DMS79 (cell line): ENCODE measurements at places on chromosomes 6 and 20.

DNA sequence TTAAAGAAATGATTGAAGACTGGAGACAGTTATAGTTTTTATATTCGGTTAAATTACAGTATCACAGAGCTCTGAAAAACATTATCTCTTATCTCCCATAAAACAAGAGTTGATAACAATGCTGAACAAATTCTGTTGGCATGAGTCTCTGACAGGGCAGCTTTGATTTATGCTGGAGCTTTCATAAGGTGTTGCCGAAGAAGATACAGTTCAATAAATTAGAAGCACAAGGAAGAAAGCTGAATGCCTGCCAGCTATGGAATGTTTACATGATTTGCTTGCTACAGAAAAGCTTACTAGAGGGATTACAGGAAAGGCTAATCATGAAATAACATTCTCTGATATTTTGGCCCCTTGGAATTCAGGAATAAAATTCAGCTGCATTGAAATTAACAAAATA, 431.9 kb upstream of the GJE1 start:
- no peak for DNase-seq

DNA sequence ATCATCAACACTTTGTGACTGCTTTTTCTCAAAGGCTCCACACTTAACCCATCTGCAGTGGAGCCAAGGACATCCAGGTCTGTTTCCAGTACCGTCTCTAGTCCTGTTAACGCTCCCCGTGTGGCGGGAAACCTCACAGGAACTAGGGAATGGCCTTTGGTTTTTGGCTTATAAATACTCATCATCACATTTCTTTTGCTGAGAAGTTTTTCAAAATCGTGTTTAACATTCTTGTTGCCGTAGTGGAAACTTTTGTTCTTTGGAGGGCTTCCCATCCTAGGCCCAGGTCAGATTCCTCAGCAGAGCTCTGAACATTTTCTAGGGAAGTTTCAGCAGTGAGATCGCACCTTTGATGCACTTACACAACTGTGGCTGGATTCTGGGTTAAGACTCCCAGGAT, 24.6 kb downstream of the DAAM2 start:
- no peak for DNase-seq

DNA sequence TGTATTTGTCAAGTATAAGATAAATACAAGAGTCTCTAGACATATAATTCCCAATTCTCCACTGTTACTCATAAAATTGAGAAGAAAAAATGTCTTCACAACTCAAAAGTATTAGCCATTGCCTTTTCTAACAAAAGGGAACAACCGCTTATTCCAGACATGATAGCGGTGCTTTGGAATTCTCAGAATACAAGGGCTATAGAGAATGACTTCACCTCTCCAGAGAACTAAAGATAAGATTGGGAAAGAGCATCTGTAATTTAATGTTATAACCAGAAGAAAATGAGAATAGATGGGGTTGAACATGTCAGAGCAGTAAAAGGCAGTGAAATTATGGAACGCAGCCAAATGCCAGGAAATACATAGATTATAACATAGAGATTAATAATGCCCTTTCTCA, 730.8 kb downstream of the C6orf118 start:
- DNase-seq: no peak

DNA sequence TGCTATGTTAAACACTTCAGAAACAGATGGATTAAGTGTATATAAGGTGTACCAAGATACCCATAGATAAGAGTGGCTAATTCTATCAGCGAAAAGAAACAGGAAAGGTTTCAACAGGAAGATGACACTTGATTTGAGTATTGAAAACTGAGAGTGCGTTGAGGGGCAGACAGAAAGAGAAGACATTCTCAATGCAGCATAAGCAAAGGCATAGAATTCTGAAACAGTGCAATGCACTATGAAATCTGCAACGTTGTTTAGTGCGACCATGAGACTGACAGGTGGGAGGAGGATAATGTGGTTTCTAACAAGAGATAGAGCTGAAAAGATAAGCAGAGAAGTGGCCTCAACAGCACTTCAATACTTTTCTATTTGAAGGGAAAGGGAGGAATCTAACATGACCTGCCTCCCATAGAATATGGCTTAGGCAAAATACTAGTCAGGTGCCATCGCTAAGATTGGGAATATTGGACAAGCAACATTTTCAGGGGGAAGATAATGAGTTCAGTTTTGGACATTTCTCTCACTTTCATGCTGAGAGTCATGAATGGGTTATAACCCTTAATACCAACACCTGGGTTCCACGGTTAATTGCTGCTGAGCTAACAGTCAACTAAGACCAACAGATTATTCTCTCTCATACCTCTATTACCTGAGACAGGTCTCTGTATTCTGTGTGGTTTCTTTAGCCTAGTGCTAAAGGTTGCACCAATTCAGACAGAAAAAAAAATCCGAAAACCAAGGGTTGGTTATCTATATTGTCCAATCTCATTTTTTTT, 312.9 kb upstream of the ARID1B start:
- no peak for DNase-seq

DNA sequence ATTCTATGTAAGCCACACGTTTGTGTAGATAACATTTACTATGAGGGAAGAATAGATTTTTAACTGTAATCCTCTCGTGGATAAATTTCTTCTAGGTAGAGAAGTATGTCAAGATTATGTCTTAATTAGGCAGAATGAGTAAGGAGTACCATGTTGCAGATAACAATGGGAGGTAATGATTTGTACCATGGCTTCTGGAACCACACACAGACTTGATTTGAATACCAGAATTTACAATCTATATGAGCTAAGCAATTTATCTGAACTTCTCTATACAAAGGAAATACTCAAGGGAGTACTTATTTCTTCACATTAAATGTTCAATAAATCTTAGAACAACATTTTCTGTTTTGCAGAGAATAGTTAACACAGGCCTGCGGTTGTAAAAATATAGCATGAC, 51.5 kb downstream of the RPS12 start:
- no peak for DNase-seq

DNA sequence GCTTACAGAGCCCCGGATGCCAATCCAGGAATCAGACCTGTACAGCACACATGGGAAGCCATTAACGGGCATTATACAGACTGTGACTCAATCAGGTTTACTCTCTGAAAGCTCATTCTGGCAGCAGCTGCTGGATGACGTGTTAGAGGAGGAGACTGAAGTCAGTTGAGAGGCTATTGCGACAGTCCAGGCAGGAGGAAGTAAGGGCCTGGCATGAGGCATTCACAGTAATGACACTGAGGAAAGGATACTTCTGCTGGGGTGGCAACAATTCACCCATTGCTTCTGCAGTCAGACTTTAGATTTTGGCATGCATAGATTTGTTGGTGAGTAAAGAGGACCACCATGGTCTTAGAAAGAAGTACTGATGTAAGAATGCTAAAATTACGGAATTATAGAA, 151.0 kb upstream of the HEY2 start:
- peak; percentile 26 for DNase-seq

- no peak for DNase-seq
These were observed 168.1 kb downstream of the CDKAL1 start for GRCh38 chr6:20702366-20702765.

DNA sequence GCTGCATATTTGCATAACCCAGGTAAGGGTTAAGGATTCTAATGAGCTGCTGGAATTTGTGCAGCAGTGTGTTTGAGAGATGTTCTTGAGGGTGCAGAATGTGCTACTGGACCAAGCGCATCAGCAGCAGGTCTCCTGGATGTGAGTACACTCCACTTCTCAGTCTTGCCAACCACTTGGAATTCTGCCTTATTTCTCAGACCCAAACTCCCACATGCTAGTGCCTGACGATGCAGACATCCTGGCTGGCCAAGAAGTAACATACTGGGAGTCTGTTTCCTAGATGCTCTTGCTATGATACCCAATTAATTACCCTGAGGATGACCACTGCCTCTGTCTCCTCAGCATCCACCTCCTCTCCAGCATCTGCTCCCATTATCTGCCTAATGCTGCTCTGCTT, 186.6 kb downstream of the MOXD1 start:
- no peak for DNase-seq

- DNase-seq: no peak
These were observed 221.0 kb downstream of the ADGB start for GRCh38 chr6:146819596-146820320.

- no peak for DNase-seq
These were observed 47.6 kb upstream of the FUCA2 start for GRCh38 chr6:143559051-143559660.

- DNase-seq: no peak
These were observed 29.0 kb downstream of the JARID2 start for GRCh38 chr6:15274692-15275387.

DNA sequence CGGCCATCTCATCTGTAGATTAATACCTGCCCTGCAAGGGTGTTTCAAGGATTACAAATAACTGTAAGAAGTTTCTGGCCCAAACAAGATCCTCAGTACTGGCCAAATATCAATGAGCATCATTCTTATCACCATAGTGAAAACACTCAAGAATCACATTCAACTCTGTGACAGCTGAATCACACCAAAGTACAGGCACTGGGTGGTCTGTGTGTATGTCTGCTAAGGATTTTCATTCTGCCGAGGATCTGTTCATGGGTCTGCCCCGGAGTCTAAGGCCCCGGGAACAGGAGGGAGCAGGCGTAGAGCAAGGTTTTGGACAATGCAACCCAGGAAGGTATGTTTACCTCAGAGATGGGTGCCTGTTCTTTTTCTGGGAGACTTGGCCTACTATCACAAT, 110.5 kb downstream of the TRERF1 start:
- no peak for DNase-seq

DNA sequence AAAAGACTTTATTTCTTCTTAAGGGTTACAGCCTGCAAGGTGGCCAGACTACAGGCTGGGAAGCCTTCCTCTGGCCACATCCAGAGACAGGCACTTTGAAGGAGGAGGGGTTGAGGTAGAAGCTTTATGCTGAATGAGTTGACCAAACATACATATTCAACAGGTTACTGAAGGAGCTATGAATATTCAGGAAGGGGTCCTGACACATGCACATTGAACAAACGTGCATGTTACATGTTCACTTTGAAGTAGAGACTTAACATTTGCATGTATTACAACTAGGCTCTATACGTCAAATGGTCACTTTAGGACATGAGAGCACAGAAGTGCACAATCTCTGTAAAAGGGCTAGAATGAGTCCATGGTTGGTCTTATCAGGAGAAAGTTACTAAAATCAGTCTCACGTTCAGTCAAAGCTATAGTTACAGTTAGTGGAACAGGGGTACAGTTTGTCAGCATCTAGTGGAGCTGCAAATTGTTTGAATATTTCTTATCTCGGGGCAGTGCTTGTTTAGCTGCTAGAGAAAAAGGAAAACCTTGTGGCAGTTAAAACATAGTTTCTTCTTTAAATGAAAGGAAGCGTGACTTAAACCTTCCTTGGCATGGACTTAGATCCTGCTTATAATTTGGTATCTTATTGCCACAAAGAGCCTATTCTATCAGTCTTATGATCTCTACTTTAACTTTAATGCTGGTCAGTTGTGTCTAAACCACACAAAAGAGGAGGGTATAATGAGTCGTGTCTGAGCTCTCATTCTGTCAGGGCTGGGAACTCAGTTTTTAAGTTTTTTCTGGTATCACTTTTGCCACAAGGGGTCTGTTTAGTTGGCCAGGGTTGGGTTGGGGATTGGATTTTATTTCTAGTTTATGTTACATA, 4.6 kb upstream of the ZSCAN9 start:
- no peak for DNase-seq

DNA sequence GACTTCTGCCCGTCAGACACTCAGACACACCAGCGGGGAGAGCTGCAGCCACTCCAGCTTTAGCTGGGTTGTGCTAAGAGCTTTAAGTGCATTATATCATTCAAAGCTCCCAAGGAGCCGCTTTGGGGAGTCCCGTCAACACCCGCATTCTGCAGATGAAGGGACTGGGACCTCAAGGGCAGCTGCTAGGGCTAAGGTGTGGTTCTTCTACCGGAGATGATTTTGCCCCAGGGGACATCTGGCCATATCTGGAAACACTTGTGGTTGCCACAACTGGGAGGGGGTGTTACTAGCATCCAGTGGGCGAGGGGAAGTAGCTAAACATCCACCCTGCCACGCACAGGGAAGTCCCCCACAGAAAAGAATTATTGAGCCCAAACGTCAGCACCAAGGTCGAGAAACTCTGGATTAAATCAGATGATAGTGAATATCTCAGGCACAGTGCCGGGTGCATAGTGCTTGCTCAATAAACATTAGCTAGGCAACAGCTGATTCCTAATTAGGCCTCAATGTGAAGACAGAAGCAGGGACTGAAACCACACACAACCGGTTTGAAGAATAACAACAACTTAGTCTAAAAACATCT, 29.6 kb downstream of the PMEPA1 start:
- DNase-seq: peak; percentile 55

- DNase-seq: no peak
These were observed 101.1 kb upstream of the ID4 start for GRCh38 chr6:19736066-19736465.

GRCh38 chr6:76764057-76764456, 691.6 kb upstream of the IMPG1 start:
- no peak for DNase-seq

GRCh38 chr6:111591370-111591900, 14.2 kb downstream of the TRAF3IP2 start:
- peak; percentile 31 for DNase-seq

- DNase-seq: peak; percentile 56
These were observed 96.9 kb downstream of the TCP11 start for GRCh38 chr6:35044145-35044745.

DNA sequence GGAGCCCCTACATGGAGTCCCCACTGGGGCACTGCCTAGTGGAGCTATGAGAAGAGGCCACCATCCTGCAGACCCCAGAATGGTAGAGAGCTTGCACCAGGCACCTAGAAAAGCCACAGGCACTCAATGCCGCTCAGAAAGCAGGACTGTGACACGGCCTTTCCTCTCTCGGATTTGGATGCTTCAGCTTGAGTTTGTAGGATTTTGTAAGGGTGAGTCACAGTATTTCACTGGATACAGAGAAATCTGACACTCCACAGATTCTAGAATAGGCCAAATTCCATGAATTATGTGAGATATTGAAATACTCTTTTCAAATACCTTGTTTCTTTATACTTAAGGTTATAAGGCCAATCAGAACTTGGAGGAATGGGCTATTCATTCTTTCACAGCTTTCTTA, 424.5 kb downstream of the HTR1B start:
- no peak for DNase-seq

- DNase-seq: no peak
These were observed 30.6 kb downstream of the ZNF311 start for GRCh38 chr6:28974505-28974904.

GRCh38 chr6:161489626-161490306, 215.9 kb upstream of the AGPAT4 start:
- no peak for DNase-seq
